ENCODE measurements at places on chromosomes 11 and 22. TPM values are rescaled to one million over a fixed set of nuclear protein-coding genes. Genes with fewer than 3 reads are reported as not detected.

The INPP5J gene
- total RNA-seq = 1.1 TPM

The RTN4RL2 gene
- total RNA-seq = 0.35 TPM

The GRK2 gene
- 32.6 TPM for total RNA-seq

The ENDOD1 gene
- 26.6 TPM for total RNA-seq

The MUC6 gene
- not detected for total RNA-seq

DNA sequence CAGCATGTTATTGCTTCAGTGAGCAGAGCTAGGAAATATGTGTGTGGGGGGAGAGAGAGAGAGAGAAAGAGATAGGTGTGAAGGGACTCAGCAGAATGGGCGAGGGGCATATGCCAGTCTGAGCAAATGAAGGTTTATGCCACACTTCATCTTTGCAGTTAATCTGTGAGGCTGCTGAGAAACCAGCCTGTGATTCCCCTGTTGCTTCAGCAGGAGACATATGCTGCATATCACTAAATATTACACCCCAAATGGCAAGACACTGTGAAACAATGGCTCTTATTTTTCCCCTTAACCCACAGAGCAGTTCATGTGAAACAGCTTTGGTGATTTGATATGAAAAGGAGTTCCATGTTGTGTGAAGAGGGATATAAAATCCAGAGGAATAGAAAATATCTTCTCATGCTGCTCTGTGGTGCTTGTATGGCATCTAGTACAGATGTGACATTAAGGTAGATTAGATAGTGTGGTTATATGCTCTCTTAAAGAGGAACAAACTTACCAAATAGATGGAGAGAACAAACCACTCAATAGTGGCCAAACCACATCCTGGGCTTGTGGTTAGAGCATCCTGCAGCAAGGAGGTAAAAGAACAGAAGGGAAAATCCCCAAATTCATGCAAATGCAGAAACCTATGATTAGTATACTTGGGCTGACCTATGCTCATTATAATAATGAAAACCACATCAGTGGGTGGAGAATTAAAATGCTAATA is 864.2 kb downstream of the FAM181B start:
- H3K27me3 ChIP-seq = no peaks in the 10 kb centered on the region
- H3K4me3 ChIP-seq = no peak overlapping the region
- no peaks in the 10 kb centered on the region for H3K4me1 ChIP-seq
- no peak overlapping the region for H3K27ac ChIP-seq
- no peak for DNase-seq

GRCh38 chr22:40727070-40727963 is 48.0 kb downstream of the MCHR1 start:
- H3K27me3 ChIP-seq = peaks cover 5% of the 10 kb centered on the region
- H3K27ac ChIP-seq = no peak overlapping the region
- H3K36me3 ChIP-seq = no peaks in the 10 kb centered on the region
- peaks cover 14% of the 10 kb centered on the region for H3K4me1 ChIP-seq
- H3K4me3 ChIP-seq = no peak overlapping the region

DNA sequence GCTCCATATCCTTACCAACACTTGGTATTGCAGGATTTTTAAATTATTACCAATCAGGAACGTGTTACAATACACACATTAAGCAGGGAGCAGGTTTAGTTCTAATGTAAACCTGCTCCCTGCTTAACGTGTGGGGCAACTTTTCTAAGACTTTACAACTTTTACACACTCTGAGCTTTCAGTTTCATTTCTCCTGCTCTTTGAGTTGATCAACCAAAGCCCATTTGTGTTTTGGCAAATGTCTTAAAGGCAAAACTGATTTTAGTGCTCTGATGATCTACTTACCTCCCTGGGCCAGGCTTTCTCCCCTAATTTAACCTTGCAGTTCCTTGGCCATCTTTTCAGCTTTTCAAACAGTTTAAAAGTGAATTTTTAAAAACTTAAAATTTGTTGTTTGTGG is 70.9 kb downstream of the ZBTB44 start:
- DNase-seq = no peak
- no peak overlapping the region for H3K27ac ChIP-seq
- no peaks in the 10 kb centered on the region for H3K36me3 ChIP-seq
- peaks cover 11% of the 10 kb centered on the region for H3K4me1 ChIP-seq

DNA sequence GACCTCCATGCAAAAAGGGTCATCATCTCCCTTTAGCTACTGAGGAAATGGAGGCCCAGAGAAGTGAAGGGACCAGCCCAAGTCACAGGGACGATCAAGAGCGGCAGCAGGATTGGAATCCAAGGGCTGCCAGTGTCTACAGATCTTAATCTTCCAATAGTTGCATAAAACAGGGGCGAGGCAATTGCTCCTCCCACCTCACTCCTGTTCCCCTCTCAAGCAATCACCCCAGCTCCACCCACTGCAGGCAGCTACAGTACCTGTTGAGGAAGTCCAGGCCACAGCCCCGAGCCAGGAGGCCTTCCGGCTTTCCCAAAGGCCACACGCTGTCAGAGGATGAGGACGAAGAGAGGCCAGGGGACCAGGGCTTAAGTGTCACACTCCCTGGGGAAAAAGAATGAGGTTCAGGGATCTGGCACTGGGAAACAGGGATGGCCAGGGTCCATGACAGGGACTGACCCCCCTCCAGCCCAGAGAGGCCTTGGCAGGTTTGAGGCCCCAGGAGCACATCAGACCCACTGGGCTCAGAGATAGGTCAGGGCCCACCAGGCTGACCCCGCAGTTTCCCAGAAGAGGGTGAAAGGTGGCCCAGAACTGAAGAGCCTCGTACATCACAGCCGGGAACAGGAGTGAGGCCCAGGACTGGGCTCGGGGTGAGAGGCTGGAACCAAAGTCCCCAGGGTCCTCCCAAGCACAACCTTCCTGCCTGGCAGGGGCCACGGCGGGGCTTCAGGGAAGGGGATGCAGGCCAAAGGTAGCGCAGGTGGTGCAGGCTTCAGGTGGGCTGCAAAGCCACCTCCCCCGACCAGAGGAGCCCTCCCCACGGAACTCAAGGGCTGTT is 16.4 kb upstream of the MFNG start:
- no peaks in the 10 kb centered on the region for H3K27me3 ChIP-seq
- no peak overlapping the region for H3K4me3 ChIP-seq
- peaks cover 4% of the 10 kb centered on the region for H3K36me3 ChIP-seq
- H3K27ac ChIP-seq = no peak overlapping the region

- H3K27ac ChIP-seq = no peak overlapping the region
- no peaks in the 10 kb centered on the region for H3K4me1 ChIP-seq
- H3K4me3 ChIP-seq = no peak overlapping the region
- peaks cover 2% of the 10 kb centered on the region for H3K27me3 ChIP-seq
- no peak for DNase-seq
Measured at GRCh38 chr22:43978558-43978957, 23.3 kb downstream of the SAMM50 start.

GRCh38 chr11:57842873-57843272 is 81.3 kb downstream of the CTNND1 start:
- H3K4me3 ChIP-seq = no peak overlapping the region
- H3K36me3 ChIP-seq = no peaks in the 10 kb centered on the region
- H3K27me3 ChIP-seq = no peaks in the 10 kb centered on the region
- DNase-seq = no peak
- H3K4me1 ChIP-seq = no peaks in the 10 kb centered on the region
- no peak overlapping the region for H3K27ac ChIP-seq

DNA sequence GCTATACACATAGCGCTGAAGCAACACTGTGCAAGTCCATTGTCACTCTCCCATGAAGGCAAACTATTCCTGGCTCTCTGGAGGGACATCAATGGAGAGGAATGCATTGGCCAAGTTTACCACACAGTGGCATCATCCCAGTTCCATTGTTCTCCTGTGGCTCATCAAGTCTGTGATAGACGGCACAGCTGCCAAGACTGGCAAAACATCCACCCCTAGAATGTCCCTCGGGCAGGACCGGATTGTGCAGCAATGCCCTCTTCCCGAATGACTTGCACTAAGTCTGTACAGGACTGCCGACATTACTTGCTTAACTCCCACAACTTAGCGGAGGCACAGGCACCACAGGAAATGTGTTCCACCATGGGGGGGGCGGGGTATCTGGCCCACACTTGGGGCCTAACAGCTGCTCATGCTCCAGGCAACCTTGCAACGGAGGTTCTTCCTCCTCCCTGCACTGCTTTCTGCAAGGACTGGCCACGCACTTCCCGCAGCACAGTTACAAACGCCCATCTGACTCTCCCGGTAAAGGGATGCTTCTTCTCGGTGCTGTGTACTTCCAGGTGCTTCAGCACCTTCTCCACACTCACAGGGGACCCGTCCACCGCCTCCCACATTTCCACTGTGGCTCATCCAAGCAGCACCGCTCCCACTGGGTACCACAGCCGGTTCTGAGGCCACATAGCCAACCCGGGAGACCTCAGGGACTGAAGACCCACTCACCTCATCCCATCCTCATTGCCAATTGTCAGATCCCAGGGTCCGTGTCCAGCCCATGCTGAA is 1309.6 kb upstream of the RAG2 start:
- H3K4me1 ChIP-seq = no peaks in the 10 kb centered on the region
- H3K27ac ChIP-seq = no peak overlapping the region
- peaks cover 4% of the 10 kb centered on the region for H3K27me3 ChIP-seq
- no peak overlapping the region for H3K4me3 ChIP-seq

- H3K36me3 ChIP-seq = no peaks in the 10 kb centered on the region
- no peak overlapping the region for H3K27ac ChIP-seq
- H3K27me3 ChIP-seq = no peaks in the 10 kb centered on the region
- H3K4me3 ChIP-seq = no peak overlapping the region
Measured at GRCh38 chr22:40156001-40156516, 21.7 kb upstream of the TNRC6B start.

GRCh38 chr22:39240831-39241793 is 3.7 kb downstream of the PDGFB start:
- H3K4me1 ChIP-seq = peaks cover 11% of the 10 kb centered on the region
- no peaks in the 10 kb centered on the region for H3K36me3 ChIP-seq
- H3K27ac ChIP-seq = no peak overlapping the region
- peaks cover 34% of the 10 kb centered on the region for H3K27me3 ChIP-seq
- peak overlapping the region; percentile 39 for H3K4me3 ChIP-seq

DNA sequence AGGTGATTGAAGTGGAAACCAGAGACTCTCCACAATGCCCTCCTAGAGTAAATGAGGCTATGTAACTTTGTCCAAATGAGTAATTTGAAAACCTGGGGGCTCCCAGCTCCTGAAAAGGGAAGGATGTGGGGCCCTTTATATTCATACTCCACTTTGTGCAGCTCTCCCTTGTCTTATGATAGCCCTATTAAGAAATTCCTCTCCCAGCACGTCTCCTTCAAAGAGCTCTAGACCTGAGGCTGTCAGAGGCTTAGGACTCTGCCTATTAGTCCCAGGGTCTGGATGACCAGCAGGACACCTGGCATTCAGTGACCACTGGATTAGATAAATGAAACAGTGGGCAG is 2.1 kb downstream of the SLC43A1 start:
- no peak overlapping the region for H3K27ac ChIP-seq
- peak overlapping the region; percentile 51 for H3K4me3 ChIP-seq
- H3K36me3 ChIP-seq = no peaks in the 10 kb centered on the region
- no peaks in the 10 kb centered on the region for H3K4me1 ChIP-seq
- no peaks in the 10 kb centered on the region for H3K27me3 ChIP-seq

GRCh38 chr22:37204045-37204655 is 8.1 kb downstream of the SSTR3 start:
- no peak overlapping the region for H3K27ac ChIP-seq
- no peaks in the 10 kb centered on the region for H3K36me3 ChIP-seq
- no peak for DNase-seq
- no peak overlapping the region for H3K4me3 ChIP-seq
- H3K27me3 ChIP-seq = peaks cover 5% of the 10 kb centered on the region

DNA sequence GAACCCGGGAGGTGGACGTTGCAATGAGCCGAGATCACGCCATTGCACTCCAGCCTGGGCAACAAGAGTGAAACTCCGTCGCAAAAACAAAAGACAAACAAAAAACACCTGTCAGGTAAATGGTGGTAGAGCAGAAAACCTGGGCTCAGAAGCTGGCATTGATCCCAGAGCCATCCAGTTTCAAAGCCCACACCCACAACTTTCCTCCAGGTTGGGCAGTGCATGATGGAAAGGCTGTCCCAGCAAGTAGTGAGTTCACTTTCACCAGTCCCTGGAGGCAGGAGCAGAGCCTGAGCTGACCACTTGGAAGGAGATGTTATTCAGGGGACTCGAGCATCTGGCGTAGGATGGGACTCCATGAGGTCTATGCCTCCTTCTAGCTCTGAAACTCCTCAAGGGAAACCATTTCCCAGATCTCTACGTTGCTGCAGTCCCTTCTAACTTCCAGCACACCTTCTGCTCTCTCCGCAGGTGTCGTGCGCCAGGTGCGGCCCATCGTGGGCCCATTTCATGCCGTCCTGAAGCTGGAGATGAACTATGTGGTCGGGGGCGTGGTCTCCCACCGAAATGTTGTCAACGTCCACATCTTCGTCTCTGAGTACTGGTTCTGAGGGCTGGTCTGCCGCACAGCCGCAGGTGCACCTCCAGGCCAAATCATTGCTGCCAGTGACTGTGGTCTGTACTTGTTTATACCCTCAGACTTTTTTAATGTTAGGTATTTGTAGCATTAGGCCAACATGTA is 71.6 kb upstream of the ATXN10 start:
- peaks cover 26% of the 10 kb centered on the region for H3K36me3 ChIP-seq
- H3K4me1 ChIP-seq = peaks cover 28% of the 10 kb centered on the region
- peaks cover 7% of the 10 kb centered on the region for H3K27me3 ChIP-seq
- no peak overlapping the region for H3K4me3 ChIP-seq

DNA sequence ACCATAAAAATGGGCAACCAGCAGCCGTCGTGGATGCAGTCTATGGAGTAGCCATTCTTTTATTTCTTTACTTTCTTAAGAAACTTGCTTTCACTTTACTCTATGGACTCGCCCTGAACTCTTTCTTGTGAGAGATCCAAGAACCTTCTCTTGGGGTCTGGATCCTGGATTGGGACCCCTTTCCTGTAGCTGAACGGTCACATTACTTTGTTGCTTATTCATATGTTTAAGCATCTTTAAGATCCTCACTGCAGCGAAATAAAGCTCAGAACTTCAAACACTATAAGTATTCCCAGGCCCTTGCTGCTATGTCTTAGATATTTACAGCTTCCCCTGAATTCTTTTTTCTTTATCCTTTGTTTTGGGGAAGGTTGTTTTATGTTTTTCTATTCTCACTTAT is 187.8 kb upstream of the DDI1 start:
- DNase-seq = no peak
- H3K27me3 ChIP-seq = no peaks in the 10 kb centered on the region
- H3K27ac ChIP-seq = no peak overlapping the region
- H3K36me3 ChIP-seq = no peaks in the 10 kb centered on the region
- peaks cover 31% of the 10 kb centered on the region for H3K4me1 ChIP-seq

DNA sequence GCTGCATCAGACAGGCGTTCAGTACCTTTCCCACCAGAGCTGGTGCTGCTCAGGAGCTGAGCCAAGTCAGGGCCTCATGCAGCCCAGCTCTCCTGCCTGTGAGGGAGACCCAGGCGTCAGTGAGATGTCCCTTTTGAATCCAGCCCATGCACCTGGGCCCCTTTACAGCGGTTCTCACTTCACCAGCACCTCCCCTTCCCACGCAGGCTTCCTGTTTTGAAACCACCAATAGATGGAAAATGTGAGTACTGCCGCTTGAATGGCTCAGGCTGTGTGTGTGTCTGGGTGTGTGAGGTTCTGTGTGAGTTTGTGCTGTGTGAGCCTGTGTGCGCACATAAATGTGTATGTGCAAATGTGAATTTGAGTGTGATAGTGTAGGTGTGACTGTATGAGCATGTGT is 88.4 kb downstream of the UBASH3B start:
- H3K4me1 ChIP-seq = peaks cover 32% of the 10 kb centered on the region
- no peak for DNase-seq
- H3K36me3 ChIP-seq = no peaks in the 10 kb centered on the region
- H3K27ac ChIP-seq = no peak overlapping the region
- peaks cover 2% of the 10 kb centered on the region for H3K27me3 ChIP-seq

GRCh38 chr11:68817554-68817953 is 24.2 kb downstream of the CPT1A start:
- no peaks in the 10 kb centered on the region for H3K27me3 ChIP-seq
- no peak for DNase-seq
- H3K4me3 ChIP-seq = no peak overlapping the region
